Stimulated activated CD4-positive, alpha-beta T cell treated with anti-CD3 and anti-CD28 coated beads, Interleukin-12 subunit alpha, Interleukin-12 subunit beta, amount 100 ng/mL, for 24 hours (primary cell): ENCODE measurements at places on chromosomes 4 and X.

GRCh38 chrX:152899874-152900719, 2.2 kb downstream of the ZNF185 start:
- no peak for DNase-seq

GRCh38 chrX:106042296-106042695, 3.8 kb upstream of the SERPINA7 start:
- no peak for DNase-seq

- peak; percentile 81 for DNase-seq
These were observed at the start of the genes APOO and CXorf58 for GRCh38 chrX:23907498-23908218. Gene APOO (minus strand): TSS chrX:23907938. CDS start chrX:23907702, 236 bp downstream. Gene CXorf58 (plus strand): TSS chrX:23908006. CDS start chrX:23910303, 2,297 bp downstream.

- no peak for DNase-seq
These were observed 174.8 kb upstream of the CXCL13 start for GRCh38 chr4:77430847-77431246.

GRCh38 chr4:176957353-176958118, 164.8 kb upstream of the VEGFC start:
- DNase-seq: no peak

GRCh38 chrX:130055103-130055502, 55.2 kb downstream of the ELF4 start:
- no peak for DNase-seq

DNA sequence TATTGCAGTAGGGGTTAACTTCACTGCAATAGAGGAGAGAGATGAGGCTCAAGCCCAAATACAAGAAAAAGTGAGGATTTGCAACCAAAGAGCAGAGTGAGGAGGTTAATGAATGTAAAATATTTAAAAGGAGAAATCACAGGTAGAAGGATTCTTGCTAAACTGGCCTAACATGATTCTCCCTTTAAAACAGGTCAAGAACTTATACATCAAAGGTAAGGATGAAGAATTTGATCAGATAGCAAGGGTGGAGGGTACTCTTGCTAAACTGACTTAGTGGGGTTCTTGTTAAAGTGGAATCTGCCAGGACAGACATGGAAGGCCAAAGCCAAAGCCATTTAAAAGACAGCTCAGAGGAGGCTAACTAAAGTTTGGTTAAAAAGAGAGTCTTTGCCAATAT, 193.0 kb downstream of the GABRB1 start:
- no peak for DNase-seq

DNA sequence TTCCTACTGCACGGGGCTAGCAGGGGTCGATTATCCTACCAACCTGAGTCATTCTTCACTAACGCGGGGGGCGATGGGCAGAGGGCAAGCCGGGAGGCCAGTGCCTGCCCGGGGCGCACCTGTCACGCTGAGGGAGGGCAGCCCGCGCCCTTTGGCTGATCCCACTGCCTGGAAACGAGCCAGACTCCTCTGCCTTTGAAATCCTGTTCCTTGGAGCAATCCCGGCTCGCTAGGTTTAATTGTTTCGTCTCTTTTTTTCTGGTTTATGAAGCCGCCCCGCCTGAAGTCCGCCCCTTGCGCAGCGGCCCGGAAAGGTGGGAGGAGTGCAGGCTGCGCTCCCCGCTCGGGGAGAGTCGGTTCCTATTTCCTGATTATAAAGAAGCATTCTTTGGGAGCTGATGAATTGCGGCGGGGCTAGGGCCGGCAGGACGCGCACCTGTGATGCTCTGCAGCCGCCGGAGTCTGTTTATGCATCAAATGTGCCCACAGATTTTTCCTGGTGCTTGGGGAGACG, 484.2 kb downstream of the BCOR start:
- DNase-seq: no peak

DNA sequence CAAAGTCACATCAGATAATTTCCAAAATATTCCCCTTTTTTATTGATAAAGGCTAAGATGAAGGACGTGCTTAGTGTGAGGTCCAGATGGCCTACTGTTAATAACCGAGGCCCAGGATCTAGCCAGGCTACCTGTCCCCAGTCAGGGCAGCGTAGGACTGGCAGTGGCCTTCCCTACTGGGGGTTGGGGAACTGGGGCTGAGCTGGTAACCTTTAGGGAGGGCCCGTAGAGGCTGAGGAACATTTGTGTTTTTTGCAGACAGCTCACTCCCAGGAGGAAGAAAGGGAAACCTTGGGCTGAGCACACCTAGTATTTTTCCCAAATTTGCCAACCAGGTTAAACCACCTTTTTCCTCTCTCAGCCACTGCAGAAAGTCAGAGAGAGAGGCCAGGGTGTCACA, 59.1 kb downstream of the KLF3 start:
- DNase-seq: no peak

DNA sequence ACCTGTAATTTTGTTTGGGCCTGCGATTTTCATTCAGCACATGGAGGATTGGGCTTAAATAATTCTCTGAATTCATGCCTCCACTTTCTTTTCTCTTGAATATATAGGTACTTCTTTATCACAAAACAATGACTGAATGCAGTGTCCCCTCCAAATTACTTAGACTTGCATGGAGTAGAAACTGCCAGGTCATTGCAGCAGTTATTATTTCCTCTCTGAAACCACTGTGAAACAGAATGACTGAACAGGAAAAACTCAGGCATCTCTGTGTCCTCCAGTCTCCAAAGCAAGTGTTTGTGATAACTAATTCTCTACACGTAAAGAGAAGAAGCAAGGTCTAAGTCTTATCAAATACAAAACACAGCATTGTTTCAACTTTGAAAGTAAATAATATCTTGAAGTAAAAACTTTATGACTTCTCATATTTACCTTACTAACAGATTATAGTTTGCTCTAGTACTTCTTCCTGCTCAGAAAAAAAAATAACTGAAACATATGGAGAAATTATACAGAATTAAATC, 144.5 kb upstream of the DIAPH2 start:
- DNase-seq: no peak

- no peak for DNase-seq
These were observed 34.5 kb upstream of the HGFAC start for GRCh38 chr4:3407171-3407771.

DNA sequence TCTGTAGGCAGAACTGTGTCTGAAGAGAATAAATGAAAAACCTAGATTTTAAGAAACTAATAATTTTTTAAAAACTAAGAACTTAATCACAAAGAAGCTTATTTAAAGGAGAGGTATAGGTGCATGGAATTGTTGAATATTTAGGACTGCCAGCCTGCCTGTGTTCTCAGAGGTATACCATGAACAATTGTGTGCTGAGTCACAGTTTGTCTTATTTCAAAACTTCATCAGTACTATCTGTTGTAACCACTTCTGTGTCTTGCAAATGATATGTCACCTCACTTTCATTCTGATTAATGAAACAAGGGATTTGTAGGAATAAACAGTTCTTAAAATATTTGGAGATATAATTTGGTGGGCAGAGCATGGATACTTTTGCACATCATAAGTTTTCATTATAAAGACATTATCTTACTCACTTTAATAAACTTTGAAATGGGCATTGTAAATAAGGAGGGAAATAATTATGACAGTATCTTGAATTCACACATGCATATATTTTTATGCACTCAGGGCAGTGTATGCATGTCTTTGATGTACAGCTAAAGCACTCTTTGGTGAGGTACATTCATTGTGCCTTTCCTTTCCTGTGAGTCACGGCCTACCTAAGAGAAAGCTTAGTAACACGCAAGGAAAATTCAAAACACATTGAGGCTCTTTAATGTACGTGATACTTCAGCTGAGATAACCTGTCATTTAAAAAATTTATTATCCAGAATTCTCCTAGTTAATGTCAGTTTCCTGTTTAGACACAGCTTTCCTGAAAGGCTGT, 31.7 kb downstream of the STOX2 start:
- DNase-seq: no peak

GRCh38 chr4:169249214-169249973, 21.4 kb downstream of the SH3RF1 start:
- no peak for DNase-seq

- DNase-seq: no peak
These were observed 157.9 kb downstream of the AMELX start for GRCh38 chrX:11451151-11451550.

- DNase-seq: no peak
These were observed 23.9 kb downstream of the HMX1 start for GRCh38 chr4:8847764-8848163.

DNA sequence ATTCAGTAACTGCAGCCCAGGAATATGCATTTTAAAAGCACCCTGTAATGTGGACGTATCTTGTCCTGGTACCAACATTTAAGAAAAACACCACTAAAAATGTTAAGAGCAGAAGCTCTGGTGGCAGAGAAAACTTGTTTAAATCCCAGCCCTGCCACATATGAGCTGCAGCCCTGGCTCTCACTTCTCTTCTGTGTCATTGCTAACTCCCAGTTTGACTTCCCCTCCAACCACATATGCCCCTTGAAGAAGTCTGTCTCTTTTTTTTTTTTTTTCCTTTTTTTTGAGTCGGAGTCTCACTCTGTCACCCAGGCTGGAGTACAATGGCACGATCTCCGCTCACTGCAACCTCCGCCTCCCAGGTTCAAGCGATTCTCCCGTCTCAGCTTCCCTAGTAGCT, 14.8 kb downstream of the LHFPL1 start:
- no peak for DNase-seq

GRCh38 chr4:54099748-54100574, at the start of gene GSX2:
Gene GSX2 (plus strand): TSS chr4:54100163. CDS start chr4:54100345, 182 bp downstream.
- no peak for DNase-seq

- DNase-seq: no peak
These were observed 138.4 kb upstream of the HCCS start for GRCh38 chrX:10972706-10973105.

- DNase-seq: no peak
These were observed 539.6 kb upstream of the PRKX start for GRCh38 chrX:4253092-4253491.

GRCh38 chr4:37726666-37727065, 40.5 kb upstream of the RELL1 start:
- DNase-seq: no peak

DNA sequence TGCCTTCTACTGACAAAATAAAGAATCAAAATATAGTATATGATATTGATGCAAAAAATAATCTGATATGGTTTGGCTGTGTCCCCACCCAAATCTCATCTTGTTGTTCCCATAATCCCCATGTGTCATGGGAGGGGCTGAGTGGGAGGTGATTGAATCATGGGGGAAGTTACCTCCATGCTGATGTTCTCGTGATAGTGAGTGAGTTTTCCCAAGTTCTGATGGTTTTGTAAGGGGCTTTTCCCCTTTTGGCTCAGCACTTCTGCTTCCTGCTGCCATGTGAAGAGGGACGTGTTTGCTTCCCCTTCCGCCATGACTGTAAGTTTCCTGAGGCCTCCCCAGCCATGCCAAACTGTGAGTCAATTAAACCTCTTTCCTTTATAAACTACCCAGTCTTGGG, 70.2 kb downstream of the TMEM165 start:
- DNase-seq: no peak

DNA sequence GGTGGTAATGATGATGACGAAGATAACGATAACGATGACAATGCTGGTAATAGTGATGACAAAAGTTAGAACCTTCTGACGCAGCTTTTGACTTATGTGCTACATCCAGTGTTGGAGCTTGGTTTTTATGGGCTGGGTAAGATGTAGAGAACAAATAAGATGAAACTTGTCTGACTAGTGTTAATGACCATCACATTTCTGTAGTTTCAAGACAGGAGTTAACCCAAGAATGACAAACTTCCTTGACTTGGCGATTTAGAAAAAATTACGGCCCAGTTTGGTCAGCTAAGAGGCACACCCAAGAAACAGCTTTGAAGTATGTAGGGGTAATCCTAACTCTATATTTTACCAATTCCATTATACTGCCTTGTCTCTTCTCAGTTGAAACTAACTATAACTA, at the start of gene TMPRSS11B:
TMPRSS11B (minus strand) TSS at position 101 of the 400 bp plus-strand sequence. CDS start 136 bp downstream, outside the sequence.
- no peak for DNase-seq

GRCh38 chr4:140038031-140038533, 115.9 kb downstream of the MAML3 start:
- DNase-seq: no peak

GRCh38 chr4:12242354-12242753, 813.7 kb upstream of the HS3ST1 start:
- no peak for DNase-seq

DNA sequence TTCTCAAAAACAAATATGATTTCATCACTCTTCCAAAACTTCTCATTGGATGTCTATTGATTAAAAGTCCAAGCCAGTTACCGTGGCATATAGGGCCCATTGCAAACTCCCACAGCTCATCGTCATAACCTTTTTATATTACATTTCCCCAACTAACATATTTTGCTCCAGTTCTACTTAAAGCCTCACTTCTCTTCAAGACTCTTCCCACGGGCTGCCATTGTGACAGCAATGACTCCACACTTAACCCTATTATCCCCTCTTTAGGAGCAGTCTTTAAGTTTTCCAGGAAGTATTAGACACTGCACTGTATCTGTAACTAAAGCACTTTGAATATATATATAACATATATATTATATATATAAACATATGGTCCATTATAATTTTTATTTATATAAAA, 44.5 kb downstream of the DTHD1 start:
- DNase-seq: no peak

GRCh38 chr4:188854436-188854835, 715.2 kb downstream of the TRIML1 start:
- no peak for DNase-seq

GRCh38 chr4:76309939-76310550, 3.5 kb downstream of the STBD1 start:
- DNase-seq: no peak
